CD4-positive, alpha-beta T cell treated with Interferon gamma for 1 hour (primary cell): ENCODE measurements at places on chromosomes 2 and 18.

GRCh38 chr2:222907790-222908441 lies 47.1 kb downstream of the ACSL3 start:
- no peak for DNase-seq

DNA sequence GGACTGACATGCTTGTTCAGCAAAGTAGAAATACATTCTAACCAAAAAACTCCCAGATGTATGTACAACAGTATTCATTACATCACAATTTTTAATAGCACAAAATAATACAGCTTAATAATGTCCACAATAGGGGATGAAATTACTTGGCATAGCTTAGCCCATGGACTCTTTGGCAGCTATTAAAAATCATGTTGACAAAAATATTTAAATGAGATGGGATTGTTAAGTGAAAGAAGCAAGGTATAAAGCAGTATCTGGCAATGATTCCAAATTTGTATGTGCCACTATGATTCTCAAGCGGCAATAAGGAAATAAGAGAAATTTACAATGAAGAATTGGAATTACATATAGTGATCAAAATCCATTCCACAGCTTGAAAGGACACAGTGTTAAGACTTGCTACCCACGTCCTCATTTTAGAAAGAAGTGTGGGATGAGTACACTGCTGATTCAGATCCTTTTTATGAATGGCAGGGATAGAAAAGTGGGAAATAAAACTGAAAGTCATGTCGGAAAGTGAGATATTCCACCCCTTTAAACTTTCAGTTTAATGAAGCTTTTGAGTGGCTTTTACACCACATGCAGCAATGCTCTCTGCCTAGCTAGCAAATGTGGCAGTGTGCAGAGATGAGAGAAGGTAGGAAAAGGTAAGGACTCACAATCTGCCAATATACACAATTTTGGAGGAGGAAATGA lies 2.4 kb downstream of the GAREM1 start:
- no peak for DNase-seq

DNA sequence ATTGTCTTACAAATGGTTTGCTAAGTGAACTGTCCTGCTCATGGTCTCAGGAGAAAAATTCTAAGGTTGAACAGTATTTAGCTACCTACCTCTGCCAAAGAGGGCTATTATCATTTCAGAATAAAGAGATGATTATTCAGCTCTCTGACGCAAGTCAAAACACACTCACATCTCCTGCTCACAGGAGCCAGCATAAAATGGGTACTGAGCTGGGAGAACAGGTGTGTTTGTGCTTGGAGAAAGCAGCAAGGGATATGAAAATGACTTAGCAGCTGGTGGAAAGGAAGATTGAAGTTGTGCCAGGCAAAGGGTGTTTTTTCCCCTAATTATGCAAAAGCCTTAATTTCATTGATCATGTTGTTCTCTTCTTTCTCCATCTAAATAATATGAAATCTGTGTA lies 47.3 kb upstream of the TANK start:
- no peak for DNase-seq

GRCh38 chr2:31286961-31287550 lies 53.1 kb downstream of the EHD3 start:
- no peak for DNase-seq

DNA sequence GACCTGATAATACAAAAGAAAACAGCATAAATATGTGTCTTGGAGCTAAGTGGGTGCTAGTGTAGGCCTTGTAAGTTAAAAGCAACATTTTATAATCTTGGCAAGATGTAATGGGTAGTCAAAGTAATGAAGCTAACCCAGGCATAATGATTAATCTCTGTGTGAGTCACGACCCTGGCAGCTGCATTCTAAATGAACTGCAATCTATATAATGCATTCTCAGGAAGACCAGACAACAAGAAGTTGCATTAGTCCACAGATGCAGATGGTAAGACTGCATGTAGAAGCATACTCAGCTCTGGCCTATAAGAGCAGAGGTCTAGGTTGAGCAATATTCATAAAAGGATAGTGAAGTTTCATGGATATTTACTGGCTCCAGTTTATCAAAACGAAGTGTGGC lies 85.6 kb upstream of the ETAA1 start:
- DNase-seq, result no peak

- DNase-seq, result no peak
Measured at GRCh38 chr2:23096906-23097602, 287.9 kb upstream of the KLHL29 start.
